Kidney epithelial cell (primary cell): ENCODE measurements at places on chromosomes 11 and 22. TPM values are rescaled to one million over a fixed set of nuclear protein-coding genes. Genes with fewer than 3 reads are reported as not detected.

TYR gene
- not detected in 2 replicates for total RNA-seq

DNA sequence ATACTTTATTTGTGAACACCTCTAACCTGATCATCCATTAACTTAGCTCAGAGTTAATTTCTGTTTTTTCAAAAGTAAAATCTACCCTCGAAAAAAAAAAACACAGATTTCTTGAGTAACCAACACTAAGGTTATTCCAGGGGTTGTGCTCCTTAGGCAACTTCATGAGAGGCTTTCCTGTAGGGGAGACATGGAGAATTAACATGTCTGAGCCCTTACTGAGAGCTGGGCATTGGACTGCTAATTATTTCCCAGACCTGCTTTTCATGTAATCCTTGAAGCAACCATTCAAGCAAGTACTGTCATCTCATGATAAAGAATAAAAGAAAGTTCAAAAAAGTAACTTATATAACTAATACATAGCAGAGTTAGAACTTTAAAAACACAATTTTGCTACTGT is 13.5 kb upstream of the UPB1 start:
- DNase-seq, result no peak

GRCh38 chr11:26088391-26088790 is 243.5 kb upstream of the ANO3 start:
- no peak for DNase-seq

DNA sequence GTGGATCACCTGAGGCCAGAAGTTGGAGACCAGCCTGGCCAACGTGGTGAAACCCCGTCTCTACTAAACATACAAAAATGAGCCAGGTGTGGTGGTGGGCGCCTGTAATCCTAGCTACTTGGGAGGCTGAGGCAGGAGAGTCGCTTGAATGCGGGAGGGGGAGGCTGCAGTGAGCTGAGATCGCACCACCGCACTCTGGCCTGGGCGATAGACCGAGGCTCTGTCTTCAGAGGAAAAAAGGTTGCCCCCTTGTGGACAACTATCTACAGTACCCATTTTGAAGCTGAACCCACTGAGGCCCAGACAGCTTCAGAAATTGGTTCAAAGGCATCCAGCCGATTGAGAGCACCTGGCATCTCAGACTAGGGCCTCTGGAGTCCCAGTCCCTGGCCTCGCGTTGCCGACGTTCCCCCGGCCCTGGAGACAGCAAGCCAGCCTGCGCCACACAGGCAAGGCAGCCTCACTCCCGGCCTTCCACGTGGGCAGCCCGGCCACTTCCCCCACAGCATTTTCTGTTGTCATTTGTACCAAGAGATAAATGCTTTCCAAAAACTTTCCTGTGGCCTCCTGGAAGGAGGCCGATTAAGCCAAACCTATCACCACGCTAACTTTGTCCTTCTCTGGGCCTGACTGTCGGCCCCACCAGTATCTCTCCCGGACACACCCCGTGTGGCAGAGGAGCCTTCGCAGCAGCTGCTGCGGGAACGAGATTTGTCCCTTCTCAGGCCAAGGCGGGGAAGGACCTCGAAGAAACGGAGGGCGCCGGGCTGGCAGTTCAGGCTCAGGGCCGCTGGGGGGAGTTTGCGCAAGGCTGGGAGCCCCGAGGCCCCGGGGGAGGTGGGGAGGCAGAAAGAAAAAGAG is 82.8 kb downstream of the FLI1 start:
- no peak for DNase-seq

GRCh38 chr22:43884600-43885318 is 7.1 kb downstream of the PNPLA5 start:
- no peak for DNase-seq

GRCh38 chr22:22410121-22410520 is 98.4 kb downstream of the ZNF280B start:
- no peak for DNase-seq

- DNase-seq, result no peak
Measured at GRCh38 chr11:102393272-102393730, 46.3 kb downstream of the BIRC2 start.

DNA sequence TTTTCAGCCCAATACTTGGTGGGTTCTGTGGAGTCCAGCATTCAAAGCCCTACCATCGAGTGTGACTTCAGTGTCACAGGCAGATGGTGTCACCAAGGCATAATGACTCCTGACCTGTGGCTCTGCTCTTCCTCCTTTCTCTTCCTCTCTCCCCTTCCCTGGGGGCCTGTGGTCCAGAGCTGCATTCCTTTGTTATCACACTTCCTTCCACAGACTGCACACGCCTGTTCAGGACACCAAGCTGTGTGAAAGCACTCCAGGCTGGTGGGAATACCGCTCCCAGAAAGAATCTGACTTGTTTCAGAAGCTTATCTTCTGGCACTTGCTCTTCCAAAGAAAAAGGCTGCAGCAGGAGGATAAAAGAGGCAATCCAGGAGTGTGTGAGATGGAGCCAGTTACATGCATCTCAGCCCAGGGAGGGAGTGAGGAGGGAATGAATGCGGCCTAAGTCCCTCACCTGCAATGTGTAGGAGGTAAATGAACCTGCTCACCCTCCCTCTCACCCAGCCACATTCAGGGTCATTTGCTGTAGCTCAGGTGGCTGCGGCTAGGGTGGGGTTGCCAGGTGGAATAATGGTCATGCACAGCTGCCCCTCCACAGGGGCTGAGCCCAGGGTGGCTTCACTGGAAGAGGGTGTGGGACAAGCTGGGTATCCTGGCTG is 79.3 kb downstream of the ADAMTS15 start:
- DNase-seq, result no peak

- DNase-seq, result no peak
Measured at GRCh38 chr11:121110871-121111724, 10.1 kb downstream of the TECTA start.

GRCh38 chr22:43199541-43199940 is 12.6 kb upstream of the TTLL12 start:
- no peak for DNase-seq

DNA sequence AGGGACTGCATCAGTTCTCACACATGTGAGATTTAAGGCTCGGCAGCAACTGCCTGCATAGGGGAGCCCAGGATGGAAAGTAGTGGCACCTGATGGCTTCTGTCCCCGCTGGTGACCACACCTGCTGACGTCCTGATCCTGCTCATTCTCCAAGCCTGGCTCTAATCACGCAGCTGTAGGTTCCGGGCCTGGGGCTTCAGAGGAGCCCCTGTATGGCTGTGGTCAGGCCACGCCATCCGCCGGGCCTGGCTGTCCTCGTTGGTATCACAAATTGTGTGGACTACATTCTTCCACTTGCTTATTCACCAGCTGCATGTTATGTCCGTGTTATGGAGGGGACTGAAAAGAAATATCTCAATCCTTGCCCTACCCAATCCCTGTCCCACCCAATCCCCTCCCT is 580.0 kb downstream of the TBC1D22A start:
- DNase-seq, result no peak

PTPRCAP gene
- 2.5 and 3.0 TPM in 2 replicates for total RNA-seq

- DNase-seq, result no peak
Measured at GRCh38 chr11:31295308-31295707, 74.2 kb downstream of the DCDC1 start.

RFPL2 gene
- total RNA-seq, result not detected in 2 replicates

DNA sequence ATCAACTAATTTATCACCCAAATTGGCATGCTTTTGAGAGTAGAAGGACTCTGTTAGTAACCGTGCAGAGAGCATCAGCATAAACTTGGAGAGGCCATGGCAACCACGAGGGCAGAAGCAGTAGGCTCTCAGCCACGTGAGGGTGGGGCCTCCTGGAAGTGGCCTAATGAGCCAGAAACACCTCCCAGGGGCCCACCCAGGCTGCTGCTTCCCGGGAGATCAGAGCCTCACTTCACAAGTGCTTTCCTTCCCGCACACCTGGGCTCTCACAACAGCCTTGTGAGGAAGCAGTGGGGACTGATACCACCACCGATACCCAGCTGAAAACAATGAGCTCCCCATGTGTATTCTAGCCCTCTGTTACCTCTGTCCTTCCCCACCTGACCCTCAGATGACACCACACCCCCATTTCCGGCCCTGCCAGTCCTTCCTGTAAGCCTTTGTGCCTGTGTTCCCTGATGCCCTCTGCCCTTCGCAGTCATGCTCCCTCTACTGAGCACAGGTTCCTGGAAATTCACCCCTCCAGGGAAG is 17.0 kb downstream of the TRIM29 start:
- DNase-seq, result no peak

DNA sequence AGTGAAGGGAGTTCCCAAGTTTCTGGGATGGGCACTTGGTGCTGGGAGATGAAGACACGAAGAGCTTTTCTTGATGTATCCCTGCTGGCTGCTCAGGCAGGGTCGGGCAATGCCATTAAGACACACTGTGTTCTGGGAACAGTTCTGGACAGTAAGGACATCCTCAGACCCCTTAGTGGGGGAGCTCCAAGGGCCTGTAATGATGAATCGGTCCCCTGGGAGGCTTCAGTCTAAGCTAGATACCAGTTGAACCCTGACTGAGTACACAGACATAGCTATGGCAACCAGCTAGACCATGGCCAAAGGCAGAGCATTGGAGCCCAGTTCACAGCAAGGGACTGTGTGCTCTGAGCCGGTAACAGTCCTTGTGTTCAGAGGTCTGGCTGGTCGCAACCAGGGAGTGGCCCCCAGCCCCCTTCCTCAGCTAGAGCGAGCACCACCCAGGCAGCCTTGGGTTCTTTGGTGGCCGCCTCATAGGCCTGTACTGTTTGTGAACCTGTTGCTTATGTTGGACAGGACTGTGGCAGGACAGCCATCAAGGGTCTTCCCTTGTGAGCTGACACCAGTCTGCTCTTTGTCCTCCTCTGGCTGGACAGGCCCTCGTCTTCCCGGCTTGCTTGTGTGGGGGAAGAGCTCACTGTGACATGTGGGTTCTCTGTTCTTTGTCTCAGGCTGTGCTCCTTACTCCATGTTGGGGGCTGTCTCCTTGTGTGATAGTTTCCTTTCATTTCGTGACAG is 25.0 kb downstream of the MED15 start:
- no peak for DNase-seq

- DNase-seq, result no peak
Measured at GRCh38 chr22:32354360-32355351, 3.0 kb upstream of the RFPL3 start.

DNA sequence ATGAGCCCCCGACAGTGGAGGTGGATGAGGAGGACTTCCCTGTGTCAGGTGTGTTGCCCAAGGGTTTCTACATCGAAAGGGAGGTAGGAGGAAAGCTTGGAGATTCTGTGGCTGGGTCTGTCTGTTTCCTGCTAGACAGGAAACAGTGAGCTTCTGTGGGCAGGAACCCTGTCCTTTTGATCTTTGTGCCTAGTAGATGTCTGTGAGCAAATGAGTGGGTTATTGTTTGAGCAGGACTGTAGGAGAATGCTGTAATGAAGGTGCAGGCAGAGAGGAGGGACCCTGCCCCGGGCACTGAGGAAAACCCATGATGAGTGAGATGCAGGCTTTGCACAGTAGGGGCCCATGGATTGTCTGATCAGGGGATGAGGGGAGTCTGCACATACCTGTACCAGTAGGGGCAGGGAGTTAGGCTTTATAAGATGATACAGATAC is 14.0 kb downstream of the USP35 start:
- no peak for DNase-seq

- peak; percentile 88 for DNase-seq
Measured at GRCh38 chr11:76577226-76577920, 93.2 kb downstream of the LRRC32 start.

GRCh38 chr11:102783720-102784119 is 3.3 kb upstream of the MMP10 start:
- DNase-seq, result no peak

DNA sequence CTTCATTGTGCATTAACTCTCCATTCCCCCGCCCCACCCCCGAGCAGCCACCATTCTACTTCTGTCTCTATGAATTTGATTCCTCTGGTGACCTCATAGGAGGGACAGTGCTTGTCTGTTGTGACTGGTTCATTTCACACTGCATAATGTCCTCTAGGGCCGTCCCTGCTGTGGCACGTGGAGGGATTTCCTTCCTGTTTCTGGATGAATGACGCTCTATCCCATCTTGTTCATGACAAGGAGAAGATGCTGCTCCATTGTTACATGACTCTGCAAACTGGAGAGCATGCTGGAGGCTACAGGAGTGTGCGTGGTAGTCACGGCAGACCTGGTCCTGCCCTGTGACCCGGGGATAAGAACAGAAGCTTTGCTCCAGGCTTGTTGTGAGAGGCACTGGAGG is 61.3 kb downstream of the RTL6 start:
- no peak for DNase-seq

DNA sequence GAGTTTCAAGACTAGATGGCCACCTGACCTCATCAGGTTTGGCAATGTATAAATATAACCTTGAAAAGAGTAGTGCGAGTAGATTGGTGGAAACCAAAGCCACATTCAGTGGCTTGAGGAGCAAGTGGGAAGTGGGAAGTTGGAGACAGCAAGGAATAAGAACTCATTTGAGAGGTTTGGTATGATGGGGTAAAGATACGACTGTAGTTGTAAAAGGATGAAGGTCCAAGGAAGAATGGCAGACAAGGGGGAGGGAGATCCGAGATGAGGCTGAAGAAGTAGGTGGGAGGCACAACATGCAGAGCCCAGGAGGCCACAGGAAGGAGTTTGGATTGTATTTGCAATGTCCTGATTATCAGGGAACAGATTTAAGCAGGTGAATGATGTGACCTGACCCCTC is 20.8 kb downstream of the RASSF10 start:
- no peak for DNase-seq

HTR3B gene
- not detected in 2 replicates for total RNA-seq

GRCh38 chr11:95917193-95918036 is 6.5 kb downstream of the MTMR2 start:
- no peak for DNase-seq

CHKA gene
- total RNA-seq, result 25.5 and 30.9 TPM in 2 replicates

- DNase-seq, result no peak
Measured at GRCh38 chr11:126123686-126124085, 61.0 kb upstream of the CDON start.
